Adrenal gland (tissue), 19 donors: ENCODE measurements at places on chromosomes 5 and 9.

DNA sequence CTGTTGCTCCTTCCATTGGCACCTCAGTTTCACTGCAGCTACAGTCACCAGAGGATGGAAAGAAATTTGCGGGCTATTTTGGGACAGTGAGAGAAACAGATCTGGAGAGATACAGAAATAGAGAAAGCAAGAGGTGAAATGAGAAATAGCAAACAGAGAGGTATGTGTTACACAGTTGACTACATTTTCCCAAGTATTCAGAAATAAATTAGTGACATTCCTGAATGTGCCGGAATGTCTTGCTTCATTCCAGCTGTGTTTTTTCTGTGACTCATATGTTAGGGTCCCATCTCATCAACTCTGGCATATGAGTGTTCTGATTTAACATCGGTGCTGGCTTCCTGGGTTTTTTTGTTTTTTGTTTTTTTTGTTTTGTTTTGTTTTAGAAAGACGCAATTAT, 63.8 kb upstream of the ZNF462 start:
- DNase-seq, result no peak

DNA sequence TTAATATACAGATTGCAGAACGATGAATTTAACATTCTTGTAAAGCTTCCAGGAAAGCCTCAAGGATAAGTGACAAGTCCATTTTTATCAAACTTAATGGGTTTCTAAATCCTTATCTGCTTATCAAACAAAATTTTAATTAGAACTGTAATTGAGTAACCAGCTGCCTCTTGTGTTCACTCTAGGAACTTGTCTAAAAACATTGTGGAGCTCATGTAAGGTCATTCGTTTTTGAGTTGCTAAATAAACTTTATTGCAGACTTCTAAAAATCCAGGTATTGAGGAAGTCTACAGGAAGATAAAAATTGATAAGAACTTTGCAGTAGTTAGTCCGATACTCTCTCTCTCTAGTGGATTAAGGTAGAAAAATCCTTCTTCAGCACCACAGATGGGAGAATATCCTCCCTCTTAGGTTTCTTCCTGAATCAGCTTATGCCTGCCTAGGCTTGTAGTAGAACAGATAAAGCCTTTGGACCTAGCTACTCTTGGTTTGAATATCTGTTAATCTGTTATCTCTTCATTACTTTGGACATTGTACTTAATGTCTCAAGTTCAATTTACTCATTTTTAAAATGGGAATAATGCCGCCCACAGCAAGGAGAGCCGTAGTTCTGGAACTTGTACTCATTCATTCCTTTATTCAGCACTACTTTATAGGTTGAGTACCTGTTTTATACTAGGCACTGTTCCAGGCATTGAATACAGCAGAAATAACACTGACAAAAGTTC, 60.0 kb upstream of the DHFR start:
- DNase-seq, result no peak

- no peak for DNase-seq
Observed at GRCh38 chr5:21219251-21219650, 1231.3 kb upstream of the CDH18 start.

GRCh38 chr9:76926324-76926741, 20.4 kb upstream of the PRUNE2 start:
- no peak for DNase-seq

- DNase-seq, result no peak
Observed at GRCh38 chr5:154163327-154164248, 26.9 kb upstream of the GALNT10 start.

DNA sequence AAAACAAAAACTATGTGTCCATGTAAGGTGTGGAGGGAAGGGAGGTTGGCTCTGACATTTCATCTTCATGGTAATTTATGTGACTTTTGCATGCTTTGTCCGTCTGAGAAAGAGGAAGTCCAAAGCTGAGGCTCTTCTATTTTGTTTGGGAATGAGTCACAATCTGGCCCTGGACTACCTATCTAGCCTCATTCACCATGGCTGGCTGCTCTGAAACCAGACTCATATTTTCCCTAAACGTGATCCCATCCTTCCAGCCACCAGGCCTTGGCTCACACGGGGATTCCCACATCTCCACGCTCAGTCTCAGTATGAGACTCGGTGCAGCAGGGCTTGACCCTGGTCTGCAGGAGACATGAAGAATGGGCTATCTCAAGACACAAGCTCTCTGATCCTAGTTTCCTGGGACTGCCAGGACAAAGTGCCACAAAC, 672.8 kb downstream of the ACTL7B start:
- no peak for DNase-seq

DNA sequence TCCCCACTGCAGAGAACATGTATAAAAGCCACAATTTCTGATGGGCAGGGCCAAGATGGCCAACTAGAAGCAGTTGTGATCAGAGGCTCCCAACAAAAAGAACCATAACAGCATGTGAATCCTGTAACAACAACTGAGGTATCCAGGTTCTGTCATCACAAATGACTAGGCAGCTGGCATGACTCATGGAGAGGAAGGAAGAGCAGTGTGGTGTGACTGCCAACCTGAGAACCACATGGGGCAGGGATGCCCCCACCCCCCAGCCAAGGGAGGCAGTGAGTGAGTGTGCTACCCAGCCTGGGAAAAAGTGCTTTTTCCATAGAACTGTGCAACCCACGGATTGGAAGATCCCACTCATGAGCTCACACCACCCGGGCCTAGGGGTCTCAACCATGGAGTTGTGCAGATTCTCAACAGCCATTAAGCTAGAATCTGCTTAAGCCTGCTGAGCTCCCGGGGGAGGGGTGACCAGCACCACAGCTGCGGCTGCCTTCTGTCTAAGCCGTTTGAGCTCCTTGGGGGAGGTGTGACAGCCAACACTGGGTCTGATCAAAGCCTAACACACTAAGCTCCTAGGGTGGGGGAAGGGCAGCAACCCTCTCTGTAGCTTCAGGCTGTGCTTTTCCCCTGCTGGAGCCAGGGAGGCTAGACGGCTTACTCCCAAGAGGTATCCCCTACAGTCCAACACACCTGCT, 80.1 kb upstream of the DMAC1 start:
- DNase-seq, result no peak
